ENCODE measurements at places on chromosomes 11 and 22.

DNA sequence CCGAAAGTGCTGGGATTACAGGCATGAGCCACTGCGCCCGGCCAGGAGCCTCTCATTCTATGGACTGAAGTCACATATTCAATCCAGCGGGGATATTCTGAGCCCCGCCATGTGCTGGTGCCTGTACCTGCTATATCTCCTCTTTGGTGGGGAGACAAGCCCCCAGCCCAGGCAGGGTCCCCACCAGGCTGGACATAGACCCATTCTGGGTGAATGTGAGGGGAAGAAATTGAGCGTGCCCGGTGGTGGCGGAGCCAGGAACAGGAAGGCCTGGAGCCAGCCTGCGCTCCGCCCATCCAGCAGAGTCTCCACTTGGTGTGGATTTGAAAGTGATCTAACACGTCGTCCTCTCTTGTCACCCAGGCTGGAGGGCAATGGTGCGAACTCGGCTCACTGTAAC is 38.0 kb upstream of the CSNK1E start:
- no peak for DNase-seq

GRCh38 chr11:1728931-1729691 is 21.3 kb downstream of the IFITM10 start:
- DNase-seq, result no peak

DNA sequence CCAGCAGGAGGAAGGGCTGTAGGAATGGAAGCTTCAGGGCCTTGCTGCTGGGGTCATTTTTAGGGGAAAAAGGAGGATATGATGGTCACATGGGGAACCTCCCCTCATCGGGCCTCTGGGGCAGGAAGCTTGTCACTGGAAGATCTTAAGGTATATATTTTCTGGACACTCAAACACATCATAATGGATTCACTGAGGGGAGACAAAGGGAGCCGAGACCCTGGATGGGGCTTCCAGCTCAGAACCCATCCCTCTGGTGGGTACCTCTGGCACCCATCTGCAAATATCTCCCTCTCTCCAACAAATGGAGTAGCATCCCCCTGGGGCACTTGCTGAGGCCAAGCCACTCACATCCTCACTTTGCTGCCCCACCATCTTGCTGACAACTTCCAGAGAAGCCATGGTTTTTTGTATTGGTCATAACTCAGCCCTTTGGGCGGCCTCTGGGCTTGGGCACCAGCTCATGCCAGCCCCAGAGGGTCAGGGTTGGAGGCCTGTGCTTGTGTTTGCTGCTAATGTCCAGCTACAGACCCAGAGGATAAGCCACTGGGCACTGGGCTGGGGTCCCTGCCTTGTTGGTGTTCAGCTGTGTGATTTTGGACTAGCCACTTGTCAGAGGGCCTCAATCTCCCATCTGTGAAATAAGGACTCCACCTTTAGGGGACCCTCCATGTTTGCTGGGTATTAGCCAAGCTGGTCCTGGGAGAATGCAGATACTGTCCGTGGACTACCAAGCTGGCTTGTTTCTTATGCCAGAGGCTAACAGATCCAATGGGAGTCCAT is 14.1 kb downstream of the IL10RA start:
- DNase-seq, result no peak

DNA sequence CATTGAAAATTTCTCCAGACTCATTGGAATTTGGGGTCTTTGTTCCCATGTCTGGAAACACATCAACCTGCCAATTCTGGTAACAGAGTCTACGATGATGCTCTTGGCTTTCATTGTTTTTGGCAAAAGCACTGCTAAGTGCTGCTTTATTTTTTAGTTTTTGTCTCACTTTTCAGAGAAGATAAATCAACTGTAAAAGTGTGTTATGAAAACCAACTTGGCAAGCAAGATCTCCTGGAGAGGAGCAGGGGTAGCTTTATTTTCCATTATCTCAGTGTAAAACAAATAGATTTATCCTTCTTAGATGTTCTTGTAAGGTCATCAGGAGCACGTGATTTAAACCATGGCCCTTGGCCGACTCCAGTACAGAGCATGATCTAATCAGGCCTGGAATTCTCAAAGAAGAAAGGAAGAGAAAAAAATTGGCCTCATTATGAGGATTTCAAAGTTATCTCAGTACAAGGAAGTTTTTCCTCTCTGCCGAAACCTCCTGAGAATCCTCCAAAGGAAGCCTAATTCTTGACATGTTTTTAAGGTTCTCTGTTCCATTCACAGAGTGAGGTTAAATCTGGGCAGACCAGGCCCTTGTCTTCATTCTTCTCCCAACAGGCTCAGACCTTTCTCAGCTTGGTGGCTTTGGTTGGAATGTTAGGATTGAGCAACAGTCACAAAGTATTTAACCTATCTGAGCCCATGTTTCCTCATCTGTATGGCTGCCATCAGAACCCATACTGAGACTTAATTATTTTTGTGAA is 16.4 kb upstream of the PAMR1 start:
- DNase-seq, result no peak

DNA sequence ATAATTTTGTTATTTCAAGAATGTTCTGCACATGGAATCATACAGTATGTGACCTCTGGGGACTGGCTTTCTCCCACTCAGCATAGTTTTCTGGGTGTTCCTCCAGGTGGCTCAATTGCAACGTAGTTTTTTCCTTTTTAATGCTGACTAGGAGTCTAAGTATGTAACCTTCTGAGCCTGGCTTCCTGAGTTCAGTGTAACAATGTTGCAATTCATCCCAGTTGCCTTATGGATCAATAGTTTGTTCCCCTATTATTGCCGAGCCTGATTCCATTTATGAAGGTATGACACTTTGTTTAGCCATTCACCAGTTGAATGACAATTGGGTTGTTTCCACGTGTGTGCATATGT is 128.3 kb downstream of the CRYBB2 start:
- DNase-seq, result no peak

GRCh38 chr11:3962406-3962840 is 107.0 kb downstream of the STIM1 start:
- DNase-seq, result no peak

DNA sequence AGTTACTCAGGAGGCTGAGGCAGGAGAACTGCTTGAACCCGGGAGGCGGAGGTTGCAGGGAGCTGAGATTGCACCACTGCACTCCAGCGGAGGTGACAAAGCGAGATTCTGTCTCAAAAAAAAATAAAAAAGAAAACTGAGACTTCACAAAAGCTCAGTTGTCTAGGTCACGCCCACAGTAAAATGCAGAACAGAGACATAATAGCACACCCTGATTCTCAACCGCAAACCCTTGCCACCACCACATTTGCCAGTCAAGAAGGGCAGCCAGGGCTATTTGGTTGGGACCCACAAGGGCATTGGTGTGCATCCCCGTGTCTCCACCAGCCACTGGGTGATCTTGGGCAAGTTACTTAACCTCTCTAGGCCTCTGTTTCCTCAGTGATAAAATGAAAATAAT is 25.4 kb downstream of the CREB3L1 start:
- no peak for DNase-seq
